Activated T-helper 1 cell treated with Interleukin-2 at 50 U/mL for 16 hours (primary cell): ENCODE measurements at places on chromosomes 7 and 10.
A peak's percentile ranks its signal among the peaks of the same experiment; 100 is the strongest.

DNA sequence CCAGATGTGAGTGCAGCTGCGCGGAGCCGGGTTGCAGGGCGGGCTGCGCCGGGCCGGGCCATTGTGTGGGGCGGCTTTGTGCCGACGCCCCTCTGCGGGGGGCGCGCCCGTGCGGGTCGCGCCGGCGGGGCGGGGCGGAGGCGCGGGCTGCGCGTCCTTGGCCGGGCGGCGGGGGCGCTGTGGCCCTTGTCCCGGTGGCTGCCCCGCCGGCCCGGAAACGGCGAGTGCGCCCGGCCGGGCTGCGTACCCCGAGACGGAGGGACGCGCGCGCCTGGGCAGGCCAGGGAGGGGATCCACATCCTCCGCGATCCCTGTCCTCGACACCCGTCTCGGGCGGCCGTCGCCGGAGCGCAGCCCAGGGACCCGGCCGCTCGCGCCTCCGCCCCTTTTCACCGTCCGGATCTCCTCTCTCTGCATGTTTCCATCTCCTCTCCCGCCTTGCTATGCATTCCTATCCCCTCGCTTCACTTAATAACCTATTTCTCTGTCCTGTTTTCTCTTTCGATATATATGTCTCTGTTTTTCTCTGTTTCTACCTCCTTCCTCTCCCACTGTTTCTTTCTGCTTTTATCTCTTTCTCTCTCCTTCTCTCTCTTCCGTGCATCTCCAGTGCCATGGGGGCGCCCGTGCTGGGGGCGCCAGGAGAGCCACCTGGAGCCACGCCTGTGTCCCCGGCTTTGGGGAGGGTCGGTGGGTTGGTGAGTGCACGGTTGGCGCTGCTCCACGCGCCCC lies 765 bp downstream of the PFKFB3 start:
- DNase-seq: peak; percentile 50

GRCh38 chr10:92691591-92692079 lies 1.9 kb downstream of the HHEX start:
- DNase-seq: no peak

GRCh38 chr10:103582331-103583123 lies 89.0 kb downstream of the NEURL1 start:
- no peak for DNase-seq

- DNase-seq: no peak
Observed at GRCh38 chr10:113604572-113604971, 51.7 kb downstream of the HABP2 start.

- DNase-seq: no peak
Observed at GRCh38 chr7:5088906-5089305, 43.2 kb downstream of the RBAK start.

DNA sequence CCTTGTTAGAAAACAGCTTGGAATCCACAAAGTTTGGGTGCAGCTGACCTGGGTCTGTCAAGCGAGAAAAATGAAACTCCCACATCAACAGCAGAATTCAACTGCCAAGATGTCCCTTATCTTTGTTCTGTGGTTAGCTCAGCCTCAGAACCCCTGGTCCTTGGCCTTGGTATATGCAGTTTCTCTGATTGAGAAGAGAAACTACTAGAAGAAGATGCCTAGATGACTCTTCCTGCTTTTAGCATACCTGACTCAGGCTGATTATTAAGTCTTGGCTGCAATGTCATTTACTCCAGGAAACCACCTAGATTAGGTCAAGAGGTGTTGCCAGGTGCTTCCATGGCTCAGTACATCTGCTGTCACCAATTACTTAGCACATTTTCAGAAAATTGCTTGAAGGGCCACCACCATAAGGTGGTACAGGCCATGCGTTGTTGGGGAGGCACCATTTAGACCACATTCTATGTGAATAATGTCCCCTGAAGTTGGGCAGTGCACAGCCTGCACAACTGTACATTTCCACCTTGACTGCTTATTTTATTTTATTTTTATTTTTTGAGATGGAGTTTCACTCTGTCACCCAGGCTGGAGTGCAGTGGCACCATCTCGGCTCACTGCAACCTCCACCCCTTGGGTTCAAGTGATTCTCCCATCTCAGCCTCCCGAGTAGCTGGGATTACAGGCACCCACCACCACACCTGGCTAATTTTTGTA lies 59.4 kb upstream of the ZNF438 start:
- no peak for DNase-seq

GRCh38 chr7:27161721-27162560 lies 3.4 kb downstream of the HOXA9 start:
- no peak for DNase-seq

DNA sequence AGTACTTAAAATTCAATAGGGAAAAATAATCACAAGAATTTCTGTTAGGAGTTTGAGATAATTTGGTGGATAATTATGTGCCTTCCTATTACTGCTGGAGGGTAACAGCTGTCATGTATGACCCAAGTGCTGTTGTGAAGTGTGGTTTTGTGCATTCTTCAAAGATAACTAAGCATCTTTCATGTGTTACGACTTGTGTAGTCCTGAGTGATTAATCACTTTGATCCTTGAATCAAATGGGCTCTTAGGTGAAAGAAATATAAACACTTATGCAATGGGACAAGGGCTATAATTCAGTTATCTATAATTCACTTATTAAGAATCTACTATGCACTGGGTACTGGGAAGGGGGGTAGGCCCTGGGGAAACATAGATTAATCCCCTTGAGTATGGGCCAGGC lies 89.0 kb downstream of the CH25H start:
- no peak for DNase-seq
